GF-D8 (cell line): ENCODE measurements at places on chromosomes 2 and 18.

DNA sequence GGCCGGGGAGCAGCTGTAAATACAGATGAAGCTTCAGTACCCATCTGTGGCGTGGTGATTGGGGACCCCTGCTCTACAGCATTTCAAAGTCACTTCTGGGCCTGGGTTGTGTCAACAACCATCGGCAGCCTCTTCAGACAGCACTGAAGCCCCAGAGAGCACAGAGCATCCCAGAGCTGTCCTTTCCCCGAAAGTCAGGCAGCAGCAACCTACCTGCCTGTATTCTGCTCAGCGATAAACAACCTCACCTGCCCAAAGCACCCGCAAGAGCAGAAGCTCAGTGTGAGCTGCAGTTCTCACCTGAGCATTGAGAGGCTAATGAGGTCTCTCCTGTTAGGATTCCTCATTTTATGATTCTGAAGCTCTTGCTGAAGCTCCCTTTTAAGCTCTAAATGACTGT, 19.3 kb downstream of the TRABD2A start:
- DNase-seq = no peak

GRCh38 chr2:233468741-233469110, 97.9 kb downstream of the USP40 start:
- no peak for DNase-seq

GRCh38 chr18:30016179-30016578, 1026.4 kb downstream of the DSC3 start:
- DNase-seq = no peak

DNA sequence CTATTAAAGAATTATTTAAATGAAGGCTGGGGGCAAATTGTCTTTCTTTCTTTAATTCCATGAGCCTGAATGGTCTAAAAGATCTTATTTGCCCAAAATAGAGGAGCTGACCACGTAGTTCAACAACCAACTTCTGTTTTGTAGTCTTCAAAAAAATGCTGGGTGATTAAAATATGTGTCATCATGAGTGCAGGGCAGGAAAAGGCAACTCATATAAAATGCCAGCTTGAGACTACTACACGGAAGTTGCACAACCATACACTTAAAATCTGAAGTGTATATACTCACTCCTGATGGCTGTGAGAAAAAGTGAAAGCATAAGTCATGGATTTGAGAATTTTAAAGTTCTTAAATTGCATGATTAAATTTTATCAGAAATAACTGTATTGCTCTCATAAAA, 210.9 kb downstream of the DYM start:
- peak; percentile 94 for DNase-seq

GRCh38 chr2:237875256-237876060, 16.0 kb downstream of the RAMP1 start:
- DNase-seq = no peak

DNA sequence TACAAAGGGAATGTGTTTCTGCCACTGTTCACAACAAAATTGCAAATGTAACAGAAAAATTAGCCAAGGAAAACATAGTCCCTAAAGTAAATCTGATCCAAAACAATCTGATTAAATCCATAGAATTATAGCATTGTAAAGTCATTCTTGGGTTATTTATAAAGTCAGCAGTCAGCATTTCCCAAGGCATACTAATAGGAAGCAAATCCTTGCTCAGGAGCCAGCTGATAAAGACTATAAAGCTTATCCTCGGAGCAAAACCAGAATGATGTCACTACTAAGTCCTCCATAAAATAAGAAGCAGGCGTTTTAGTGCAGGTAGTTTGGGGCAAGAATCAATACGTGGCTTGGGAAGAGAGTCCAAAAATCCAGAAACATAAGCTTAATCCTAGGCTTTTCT, 67.3 kb upstream of the CSRNP3 start:
- DNase-seq = no peak

DNA sequence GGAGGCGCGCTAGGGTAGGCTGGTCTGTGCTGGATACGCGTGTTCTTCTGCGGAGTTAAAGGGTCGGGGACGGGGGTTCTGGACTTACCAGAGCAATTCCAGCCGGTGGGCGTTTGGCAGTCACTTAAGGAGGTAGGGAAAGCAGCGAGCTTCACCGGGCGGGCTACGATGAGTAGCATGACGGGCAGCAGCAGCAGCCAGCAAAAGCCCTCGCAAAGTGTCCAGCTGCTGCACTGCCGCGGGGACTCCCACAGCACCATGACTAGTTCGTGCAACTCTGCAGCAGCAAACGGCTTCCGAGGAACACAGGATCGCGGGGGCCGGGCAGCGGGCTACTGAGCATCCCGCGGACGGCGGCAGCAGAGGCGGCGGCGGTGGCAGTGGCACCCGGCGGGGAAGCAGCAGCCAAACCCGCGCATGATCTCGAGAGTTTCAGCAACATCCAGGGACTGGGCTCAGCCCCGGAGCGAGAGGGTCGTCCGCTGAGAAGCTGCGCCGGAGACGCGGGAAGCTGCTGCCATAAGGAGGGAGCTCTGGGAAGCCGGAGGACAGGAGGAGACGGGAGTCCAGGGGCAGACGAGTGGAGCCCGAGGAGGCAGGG, 368 bp downstream of the TMEFF2 start:
- no peak for DNase-seq

DNA sequence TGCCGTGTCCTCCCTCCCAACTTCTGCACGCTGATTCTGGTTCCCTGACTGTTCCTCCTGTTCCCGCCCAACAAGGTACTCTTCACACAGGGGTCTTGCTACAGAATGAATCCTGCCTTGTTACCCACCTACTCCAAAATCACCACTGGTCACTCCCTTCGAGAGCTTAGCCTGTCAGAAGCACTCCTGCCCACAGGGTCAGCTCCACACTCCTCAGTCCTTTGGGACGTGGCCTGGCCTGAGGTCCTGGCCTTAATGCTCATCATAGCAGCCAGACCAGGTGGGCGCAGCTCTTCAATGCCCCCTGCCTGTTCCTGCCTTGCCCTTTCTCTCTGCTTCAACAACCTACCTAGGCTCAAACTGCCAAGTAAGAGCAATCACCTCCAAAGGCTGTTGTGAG, 27.8 kb upstream of the ID2 start:
- no peak for DNase-seq

DNA sequence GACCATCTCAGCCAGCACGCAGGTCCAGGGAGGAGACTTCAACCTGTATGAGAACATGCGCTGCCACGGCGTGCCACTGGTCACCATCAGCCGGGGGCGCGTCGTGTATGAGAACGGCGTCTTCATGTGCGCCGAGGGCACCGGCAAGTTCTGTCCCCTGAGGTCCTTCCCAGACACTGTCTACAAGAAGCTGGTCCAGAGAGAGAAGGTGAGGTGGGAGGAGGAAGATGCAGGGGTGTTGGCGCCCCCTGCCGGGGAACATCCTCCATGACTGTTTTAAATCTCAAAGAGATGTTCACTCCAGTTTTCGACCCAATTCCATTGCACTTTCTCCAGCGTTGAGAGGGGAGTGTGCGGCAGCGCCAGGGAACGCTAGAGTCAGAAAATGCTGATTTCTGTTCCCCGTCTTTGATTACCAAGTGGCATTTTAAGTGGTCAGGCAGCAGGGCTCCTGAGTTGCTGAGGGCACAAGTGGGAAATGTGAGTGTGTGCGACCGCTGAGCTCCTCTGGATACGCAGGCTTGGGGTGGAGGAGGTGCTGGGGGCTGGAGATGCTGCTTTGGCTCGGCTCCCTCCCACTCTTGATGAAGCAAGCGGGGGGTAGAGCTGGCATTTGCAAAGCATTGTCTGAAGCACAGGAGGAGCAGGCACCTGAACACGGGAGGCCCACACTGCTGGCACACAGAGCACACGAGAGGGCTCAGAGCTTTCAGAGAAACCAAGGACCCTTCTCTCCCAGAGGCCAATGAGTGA, 27.7 kb upstream of the MAPRE3 start:
- no peak for DNase-seq

GRCh38 chr18:58201733-58202730, 158.0 kb downstream of the NEDD4L start:
- DNase-seq = no peak

DNA sequence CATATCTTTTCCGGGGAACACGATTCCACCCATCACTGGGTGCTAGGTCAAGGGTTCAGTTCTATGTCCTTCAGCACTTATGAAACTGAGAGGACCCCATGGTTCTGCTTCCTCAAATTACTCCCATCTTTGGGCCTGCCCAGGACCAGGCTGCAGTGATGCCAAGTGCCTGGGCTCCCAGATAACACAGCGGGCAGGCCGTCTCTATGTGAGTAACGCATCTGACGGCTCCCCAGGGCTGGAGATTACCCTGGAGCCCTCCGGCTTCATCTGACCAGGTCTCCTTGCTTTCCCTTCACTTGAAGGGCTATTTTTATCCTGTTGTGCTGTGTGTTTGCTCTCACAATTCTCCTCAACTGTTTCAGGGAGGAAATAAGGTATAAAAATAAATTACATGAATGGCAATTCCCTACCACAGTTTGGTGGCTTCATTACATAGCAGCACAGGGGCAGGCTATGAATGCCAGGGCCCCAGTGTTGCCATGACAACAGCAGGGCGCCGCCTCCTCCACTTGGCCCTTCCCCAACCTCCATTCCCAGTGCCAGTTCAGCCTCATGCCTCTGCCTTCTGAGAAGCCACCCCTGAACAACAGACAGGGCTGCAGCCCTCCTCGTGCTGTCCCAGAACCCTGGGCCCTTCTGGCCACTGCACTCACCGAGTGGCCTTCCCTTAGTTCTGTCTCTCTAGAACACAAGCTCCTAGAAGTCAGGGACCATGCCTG, 25.4 kb upstream of the TMEM131 start:
- DNase-seq = no peak

DNA sequence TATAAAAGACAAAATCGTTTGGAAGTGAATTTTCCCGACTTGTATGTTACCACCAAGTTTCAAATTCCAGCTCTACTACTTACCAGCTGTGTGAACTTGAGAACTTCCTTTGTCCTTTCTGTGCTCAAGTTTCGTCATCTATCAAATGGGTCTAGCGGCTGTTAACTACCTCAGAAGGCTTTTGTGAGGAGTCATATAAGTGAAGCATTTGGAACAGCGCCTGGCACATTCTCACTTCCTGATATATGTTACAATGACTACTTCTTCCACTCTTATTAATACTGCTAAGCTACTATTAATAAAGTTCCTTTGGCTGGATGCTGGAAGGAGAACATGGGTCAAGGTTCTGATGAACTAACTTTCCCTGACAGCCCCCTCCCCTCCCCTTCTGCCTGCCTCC, 104.5 kb downstream of the MEIS1 start:
- DNase-seq = no peak

DNA sequence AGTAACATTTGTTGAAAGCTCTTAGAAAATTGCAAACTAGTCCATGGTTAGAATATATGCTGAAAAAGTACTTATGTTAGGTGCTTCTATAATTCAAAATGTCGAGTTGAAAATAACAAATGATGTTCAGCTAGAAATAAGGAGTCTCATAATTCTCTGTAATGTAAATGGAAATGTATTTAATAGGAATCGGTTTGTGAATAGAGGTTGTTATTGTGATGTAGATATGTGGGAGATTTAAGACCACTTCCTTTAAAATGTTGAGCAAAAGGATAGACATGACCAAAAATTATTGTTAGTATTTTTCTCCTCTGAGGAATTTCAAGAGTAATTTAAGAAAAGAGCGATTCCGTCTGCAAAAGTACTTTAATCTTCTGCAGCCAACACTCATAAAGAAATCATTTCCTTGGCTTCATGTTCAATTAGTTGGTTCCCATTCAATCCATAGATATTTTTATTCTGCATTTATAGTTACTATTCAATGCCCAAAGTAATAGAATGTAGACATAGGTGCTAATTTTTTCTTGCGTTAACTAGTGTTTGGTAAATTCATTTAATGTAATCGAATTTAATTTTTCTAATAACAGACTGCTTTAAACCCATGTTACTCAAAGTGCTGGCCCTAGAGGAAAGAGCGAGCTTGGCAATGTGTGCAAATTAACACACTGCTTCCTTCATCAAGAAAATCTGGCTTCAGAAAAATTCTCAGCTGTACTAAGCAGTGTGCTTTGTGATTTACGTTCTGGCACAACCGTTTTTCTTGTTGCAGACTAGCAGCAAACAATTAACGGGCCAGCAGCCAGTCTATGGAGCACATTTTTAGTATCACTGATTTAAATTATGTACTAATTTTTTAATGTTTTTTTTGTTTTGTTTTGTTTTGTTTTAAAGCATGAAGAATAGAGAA, 32.2 kb downstream of the FN1 start:
- no peak for DNase-seq

DNA sequence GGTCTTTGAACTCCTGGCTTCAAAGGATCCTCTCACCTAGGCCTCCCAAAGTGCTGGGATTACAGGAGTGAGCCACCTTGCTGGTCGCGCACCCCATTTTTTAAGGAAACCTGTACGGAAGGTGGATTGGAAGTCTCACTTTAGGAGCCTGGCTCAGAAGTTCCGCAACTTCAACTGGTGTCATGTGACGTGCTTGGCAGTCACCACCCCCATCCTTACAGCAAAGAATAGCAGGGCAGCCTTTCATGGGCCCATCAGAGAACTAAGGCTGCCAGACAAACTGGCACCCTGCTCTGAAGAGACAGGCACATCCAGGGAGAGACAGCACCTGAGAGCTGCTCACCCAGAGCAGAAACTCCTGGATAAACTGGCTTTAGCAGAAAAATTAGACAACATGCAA, 3.3 kb upstream of the SLC66A2 start:
- DNase-seq = no peak

DNA sequence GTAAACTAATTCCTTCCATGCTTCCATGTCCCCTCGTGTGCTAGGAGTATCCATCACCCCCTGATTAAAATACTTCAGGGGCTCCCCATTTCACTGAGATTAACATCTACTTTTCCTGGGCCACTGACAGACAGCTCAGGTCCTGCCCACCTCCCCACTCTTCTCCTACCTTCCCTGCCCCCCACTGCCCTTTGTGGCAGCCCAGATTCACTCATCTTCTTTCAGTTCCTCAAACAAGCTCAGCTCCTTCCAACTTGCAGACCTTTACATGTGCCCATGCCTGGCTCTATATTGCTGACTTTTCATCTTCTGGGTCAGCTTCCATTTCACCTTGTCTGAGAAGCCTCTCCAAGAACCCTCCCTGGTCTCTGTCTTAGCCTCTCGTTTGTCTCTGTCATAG, 12.0 kb downstream of the RUFY4 start:
- no peak for DNase-seq

DNA sequence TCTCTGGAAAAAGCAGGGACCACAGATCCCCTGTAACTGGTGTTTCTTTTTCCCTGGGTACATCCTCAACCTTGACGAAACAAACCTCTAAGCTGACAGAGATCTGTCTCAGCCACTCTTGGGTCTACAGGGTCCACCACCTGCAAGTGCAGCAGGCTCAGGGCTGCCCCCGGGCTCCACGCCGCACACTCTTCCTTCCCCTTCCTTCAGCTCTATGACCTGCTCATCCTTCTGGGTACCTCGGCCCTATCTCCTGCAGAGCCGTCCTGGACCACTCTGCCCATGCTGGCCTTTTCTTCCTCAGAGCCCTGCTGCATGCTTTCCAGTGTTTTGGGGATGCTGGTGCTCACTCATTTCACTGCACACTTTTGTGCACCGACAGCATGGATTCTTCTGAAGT, 27.5 kb downstream of the TUBB6 start:
- DNase-seq = no peak
